NCI-H1105 (cell line): ENCODE measurements at places on chromosomes 3 and 15.

DNA sequence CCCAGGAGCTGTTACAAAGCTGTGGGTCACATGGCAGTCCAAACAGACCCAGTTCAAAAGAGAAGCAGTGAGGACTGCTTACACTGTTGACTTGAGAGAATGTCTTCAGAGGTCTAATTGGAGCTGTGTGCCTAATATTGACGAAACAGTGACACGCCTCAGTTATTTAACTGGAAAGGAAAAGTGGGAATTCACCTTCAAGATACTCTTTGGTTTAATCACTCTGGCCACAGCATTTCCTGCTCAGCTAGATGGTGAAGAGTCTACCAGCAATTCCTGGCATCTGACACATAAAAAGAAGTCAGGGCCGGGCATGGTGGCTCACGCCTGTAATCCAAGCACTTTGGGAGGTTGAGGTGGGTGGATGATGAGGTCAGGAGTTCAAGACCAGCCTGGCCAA lies 326.4 kb downstream of the SV2B start:
- DNase-seq = no peak

DNA sequence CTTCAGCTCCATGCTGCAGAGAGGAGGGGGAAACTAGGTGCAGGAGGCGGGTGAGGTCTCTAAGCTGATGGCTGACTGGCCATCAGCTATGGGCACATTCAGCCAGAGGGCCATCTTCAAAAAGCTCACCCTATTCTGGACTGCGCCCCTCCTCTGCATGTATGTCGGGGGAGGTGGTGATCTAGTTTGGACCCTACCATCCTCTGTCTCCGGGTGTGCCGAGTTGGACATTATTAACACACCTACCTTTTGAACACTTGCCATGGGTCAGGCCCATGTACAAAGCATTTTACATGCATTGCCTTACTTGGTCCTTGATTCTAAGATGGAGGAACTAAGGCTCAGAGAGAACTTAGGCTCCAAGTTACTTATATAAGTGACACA lies 1.4 kb downstream of the NISCH start:
- no peak for DNase-seq

DNA sequence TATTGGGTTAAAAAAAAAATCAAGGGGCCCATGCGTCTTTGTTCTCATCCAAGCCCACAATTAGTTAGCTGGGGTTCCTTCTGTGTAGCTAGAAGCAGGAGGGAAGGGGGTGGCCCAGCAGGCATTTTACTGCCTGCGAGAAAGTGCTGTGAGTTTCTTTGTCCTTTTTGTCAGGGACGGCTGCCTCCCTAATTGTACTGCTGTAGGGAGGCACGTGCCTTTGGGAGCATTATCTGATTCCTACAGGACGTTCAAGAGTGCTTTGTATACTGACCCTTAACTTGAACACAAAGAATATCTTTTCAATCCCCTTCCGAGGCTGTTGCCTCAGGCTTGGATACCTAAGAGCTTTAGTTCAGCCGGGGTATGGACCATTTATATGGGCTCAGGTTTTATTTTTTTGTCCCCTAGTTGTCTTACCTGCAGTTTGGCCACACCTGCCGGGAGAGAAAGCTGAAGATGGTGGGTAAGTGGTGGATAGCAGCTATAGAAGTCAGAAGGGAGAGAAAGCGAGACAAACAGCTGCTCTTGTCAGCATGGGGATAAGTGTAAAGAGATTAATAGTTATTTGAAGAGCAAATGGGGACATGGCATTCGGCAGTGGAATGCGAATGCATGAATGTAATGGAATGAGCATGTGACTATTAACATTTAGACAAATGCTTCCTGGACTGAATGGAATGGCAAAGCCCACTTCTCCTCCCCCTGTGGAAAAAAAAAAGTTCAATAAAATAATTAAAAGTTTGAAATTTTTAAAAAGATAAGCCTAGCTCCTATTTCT lies 175.2 kb downstream of the TP63 start:
- DNase-seq = no peak

- DNase-seq = no peak
Measured at GRCh38 chr3:136465296-136465695, 215.2 kb downstream of the PCCB start.

- no peak for DNase-seq
Measured at GRCh38 chr3:94226078-94226477, 163.2 kb downstream of the NSUN3 start.

DNA sequence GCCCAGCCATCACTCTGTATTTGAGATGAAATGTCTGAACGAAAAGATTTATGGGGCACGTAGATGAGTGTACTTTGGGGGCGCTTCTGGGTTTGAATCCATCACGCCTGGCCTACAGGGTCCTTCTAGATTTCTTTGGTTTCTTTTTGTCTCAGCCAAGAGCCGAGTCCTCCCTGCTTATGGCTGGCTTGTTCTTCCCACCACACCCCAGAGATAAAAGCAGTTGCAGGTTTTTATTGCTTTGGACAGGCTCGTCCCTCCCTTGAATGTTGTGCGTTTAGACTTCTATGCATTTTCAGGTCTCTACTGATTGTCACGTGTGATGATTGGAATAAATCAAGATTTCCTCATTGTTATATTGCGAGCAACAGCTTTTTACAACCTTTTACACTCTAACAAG lies 104.8 kb upstream of the CHRNA7 start:
- no peak for DNase-seq

GRCh38 chr3:56189536-56189935 lies 278.7 kb downstream of the ERC2 start:
- DNase-seq = no peak

- no peak for DNase-seq
Measured at GRCh38 chr15:80495401-80495942, 91.3 kb downstream of the ARNT2 start.

- DNase-seq = peak; percentile 55
Measured at GRCh38 chr3:89795506-89795905, 688.1 kb downstream of the EPHA3 start.

DNA sequence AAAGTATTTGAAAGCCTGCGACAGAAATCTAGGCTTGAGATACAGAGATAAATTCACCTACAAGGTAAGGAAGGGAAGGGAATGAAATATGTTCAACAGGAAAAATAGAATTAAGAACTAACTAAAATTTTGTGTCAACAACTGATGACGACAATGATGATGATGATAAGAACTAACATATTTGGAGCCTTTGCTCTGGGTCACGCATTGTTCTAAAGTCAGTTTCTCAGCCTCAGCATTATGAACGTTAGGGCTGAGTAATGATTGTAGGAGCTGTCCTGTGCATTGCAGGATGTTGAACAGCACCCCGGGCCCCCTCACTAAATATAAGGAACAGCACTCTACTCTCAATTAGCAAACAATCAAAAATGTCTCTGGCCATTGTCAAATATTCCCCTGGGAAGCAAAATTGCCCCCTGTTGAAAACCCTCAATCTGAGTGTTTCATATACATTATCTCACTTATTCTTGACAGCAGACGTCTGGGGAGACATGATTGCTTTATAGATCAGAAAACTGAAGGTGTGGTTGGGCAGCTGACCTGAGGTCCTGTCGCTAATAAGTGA lies 88.5 kb downstream of the ERC2 start:
- DNase-seq = no peak

DNA sequence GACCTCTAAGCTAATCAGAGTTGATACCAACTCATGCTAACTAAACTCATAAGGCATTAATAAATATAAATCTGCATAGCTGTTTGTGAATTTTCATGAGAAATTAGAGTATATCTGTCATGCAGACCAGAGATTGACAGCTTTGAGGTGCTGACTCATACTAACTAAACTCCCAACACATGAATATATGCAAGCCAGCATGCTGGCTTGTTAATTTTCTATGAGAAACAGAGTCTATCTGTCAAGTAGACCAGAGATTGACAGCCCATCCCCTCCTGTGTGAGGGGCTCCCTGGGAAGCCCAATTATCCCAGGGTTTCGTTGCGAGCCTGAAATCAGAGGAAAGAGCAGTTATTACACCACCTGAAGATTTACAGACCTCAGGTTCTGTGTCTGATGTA lies 69.3 kb downstream of the CD47 start:
- no peak for DNase-seq
